ENCODE measurements at places on chromosomes 1 and 21.
A peak's percentile ranks its signal among the peaks of the same experiment; 100 is the strongest.

DNA sequence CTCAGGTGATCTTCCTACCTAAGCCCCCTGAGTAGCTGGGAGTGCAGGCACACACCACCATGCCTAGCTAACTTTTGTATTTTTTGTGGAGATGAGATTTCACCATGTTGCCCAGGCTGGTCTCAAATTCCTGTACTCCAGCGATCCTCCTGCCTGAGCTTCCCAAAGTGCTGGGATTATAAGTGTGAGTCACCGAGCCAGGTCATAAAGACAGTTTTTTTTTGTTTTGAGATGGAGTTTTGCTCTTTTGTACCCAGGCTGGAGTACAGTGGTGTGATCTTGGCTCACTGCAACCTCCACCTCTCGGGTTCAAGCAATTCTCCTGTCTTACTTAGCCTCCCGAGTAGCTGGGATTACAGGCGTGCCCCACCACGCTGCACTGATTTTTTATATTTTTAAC lies 42.1 kb downstream of the KIF1B start:
- peak; percentile 80 for DNase-seq

DNA sequence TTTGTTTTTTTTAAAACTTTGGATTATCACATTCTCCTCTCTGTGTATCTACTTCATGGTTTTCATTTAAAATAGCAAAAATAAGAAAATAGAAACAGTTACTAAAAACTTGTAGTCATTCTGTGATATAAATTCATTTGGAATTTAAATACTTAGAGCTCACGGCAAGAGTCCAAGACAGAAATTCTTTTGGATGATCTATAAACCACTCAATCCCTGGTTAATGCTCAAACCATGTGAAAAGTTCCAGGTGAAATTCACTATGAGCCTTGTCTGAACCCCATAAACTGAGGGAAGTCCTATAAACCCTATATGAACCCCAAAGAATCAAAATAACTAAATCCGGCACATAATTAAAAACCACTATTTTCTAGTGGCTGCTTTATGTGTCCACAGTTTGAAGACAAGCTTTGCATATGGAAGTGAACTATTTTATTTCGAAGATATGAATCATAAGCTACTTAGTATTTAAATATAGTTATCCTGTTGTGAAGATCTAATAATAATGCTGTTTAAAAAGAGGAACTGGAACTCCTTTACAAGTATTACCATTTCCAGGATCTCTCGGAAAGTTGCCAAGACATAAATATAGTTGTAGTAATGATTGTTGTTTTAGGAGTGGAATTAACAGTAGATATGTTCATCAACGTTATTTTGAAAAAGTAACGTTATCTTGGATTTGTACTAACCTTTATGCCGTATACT lies 163.5 kb downstream of the NFIA start:
- DNase-seq = no peak

- DNase-seq = peak; percentile 51
Observed at GRCh38 chr1:9438431-9439073, 100.7 kb upstream of the SLC25A33 start.

- DNase-seq = no peak
Observed at GRCh38 chr1:77310924-77311323, 29.1 kb downstream of the AK5 start.

DNA sequence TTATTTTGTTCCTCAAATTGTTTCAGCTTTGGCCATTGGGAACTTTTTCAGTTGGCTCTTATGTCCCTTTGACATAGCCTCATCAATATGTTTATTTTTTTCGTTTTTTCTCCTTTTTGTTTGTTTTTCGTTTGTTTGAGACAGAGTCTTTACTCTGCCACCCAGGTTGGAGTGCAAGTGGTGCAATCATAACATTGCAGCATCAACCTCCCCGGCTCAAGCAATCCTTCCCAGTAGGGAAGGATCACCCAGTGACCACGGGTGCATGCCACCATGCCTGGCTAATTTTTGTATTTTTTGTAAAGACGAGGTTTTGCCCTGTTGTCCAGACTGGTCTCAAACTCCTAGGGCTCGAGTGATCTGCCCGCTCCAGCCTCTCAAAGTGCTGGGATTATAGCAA lies 8.1 kb downstream of the POLR3GL start:
- DNase-seq = no peak

- peak; percentile 49 for DNase-seq
Observed at GRCh38 chr1:61081686-61082310, 563 bp upstream of the NFIA start.

DNA sequence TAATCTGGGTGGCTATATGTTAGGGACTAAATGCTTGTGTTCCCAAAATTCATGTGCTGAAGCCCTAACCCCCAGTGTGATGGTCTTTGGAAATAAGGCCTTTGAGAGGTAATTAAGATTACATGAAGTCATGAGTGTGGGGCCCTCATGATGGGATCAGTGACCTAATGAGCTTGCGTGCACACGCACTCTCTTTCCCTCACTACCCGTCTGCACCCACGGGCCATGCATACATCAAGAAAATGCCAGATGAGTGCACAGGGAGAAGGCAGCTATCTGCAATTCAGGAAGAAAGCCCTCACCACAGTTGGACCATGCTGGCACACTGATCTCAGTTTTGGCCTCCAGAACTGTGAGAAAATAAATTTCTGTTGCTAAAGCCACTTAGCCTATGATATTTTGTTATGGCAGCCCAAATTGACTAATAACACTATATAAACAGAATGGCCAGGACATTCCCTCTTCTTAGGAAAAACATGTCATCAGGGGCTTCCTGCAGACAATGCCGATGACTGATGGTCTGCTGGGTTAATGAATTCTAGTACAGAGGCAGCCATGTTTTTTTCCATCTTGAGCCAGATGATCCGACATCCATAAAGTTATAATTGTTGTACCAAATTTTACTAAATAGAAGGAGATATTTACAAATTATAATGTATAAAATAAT lies 18.1 kb upstream of the MYOG start:
- no peak for DNase-seq

DNA sequence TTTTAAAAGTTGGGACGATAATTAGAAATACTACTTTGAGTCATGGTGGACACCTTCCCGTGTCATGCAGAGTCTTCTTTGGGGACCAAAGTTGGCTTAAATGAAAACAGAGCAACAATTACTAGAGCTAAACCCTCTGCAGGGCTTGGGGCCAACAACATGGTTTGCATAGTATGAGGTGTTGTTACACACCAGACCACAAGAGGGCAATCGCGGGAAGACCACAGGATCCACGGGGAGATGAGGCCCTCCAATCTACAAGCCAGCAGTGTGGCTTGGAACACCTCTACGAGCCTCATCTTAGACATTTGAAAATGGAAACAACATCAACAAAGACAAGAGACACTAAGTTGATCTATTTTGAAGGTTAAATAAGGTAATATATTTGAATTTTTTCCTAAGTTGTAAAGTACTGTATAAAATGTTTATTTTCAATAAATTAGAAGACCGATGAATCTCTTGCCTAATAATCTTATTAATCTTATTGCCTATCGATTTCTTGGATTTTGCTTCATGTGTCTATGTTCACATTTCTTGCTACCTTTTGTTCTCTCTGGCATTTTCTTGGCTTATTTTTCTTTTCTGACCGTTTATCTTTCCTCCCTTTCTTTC lies 8.2 kb upstream of the SMCP start:
- DNase-seq = peak; percentile 71
